ENCODE measurements at places on chromosomes 12 and 14.

- DNase-seq, result no peak
Measured at GRCh38 chr12:121804417-121805111, 755 bp downstream of the SETD1B start.

- DNase-seq, result no peak
Measured at GRCh38 chr14:22185789-22186188, 403.2 kb downstream of the DAD1 start.

DNA sequence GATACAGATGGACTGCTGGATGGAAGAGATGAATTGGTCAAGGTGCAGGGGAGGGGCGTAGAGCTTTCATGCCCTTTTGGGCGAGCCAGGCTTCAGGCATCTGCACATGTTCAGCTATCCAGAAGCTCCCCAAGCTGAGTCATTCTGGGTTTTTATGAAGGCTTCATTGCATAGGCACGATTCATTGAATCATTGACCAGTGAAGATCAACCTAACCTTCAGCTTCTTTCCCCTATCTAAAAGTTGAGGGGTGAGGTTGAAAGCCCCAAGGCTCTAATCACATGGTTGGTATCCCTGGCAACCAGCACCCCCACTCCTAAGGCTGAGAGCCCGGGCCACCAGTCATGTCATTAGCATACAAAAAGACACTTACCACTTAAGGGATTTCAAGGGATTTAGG lies 36.3 kb downstream of the RPS29 start:
- no peak for DNase-seq

GRCh38 chr14:24990050-24990449 lies 59.9 kb downstream of the STXBP6 start:
- no peak for DNase-seq

DNA sequence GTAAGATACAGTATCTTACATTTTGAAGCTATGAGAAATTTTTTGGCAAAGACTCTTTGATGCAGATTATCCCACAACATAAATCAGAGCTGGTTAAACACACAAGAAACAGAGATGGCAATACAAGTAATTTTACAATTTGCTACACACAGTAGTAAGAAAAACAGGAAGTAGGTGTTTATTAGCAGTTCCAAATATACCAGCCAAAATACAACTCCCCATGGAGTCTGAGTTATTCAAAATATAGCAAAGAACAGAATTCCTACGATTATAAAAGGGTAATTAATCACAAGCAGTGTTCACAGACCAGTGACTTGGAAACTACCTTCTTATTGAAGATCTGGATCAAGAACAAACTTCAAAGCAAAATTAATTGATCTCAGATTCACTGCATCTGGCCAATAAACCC lies 83.9 kb downstream of the BMP4 start:
- DNase-seq, result no peak

GRCh38 chr12:101891462-101891971 lies 14.1 kb downstream of the DRAM1 start:
- no peak for DNase-seq

- DNase-seq, result no peak
Measured at GRCh38 chr12:131833896-131834641, 5.9 kb downstream of the MMP17 start.

DNA sequence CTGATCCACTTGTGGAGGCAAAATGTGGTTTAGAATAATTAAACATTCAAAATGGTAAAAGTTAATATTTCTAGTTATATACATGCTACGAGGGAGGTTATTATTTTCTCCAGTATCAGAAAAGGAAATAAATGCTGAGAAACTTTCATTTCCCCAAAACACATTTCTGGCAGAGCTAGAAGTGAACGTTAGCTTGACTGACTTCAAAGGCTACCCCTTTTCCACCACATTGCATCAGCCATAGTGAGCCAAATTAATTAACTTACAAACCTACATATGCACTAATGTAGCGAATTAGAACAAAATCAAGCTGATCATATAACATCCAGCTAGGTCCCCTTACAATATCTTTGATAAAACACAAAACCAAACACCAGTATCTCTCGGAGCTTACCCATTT lies 49.3 kb upstream of the RERGL start:
- no peak for DNase-seq

- DNase-seq, result no peak
Measured at GRCh38 chr12:124039276-124039675, 66.3 kb downstream of the ZNF664 start.

GRCh38 chr12:89932954-89933353 lies 224.3 kb upstream of the ATP2B1 start:
- no peak for DNase-seq

GRCh38 chr12:45959025-45959424 lies 31.3 kb downstream of the SCAF11 start:
- DNase-seq, result no peak

DNA sequence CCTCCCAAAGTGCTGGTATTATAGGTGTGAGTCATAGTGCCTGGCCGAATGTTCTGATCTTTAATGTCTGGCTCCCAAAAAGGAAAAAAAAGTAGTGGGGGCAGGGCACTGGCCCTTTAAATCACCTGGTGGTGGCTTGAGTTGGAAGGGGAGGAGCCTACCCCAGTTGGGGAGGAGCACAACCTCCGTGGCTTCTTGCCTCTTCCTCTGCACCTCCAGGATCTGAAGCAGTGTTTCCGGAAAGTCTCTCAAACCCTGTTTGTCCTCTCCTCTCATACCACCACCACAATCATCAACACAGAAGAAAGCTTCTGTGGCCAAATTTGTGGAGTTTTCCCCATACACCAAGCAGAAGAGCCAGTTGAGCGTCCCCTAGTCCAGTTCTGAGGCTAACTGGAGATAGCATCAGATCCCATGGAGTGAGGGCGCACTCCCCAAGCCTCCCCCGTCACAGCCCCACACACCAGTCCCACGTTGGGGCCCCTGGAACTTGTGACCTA lies 24.3 kb upstream of the RCOR1 start:
- DNase-seq, result peak; percentile 39

GRCh38 chr12:80708975-80709328 lies 1.5 kb downstream of the MYF6 start:
- DNase-seq, result no peak

- DNase-seq, result no peak
Measured at GRCh38 chr12:30880061-30880460, 46.5 kb upstream of the TSPAN11 start.

- DNase-seq, result no peak
Measured at GRCh38 chr14:101833045-101833444, 71.5 kb downstream of the PPP2R5C start.

DNA sequence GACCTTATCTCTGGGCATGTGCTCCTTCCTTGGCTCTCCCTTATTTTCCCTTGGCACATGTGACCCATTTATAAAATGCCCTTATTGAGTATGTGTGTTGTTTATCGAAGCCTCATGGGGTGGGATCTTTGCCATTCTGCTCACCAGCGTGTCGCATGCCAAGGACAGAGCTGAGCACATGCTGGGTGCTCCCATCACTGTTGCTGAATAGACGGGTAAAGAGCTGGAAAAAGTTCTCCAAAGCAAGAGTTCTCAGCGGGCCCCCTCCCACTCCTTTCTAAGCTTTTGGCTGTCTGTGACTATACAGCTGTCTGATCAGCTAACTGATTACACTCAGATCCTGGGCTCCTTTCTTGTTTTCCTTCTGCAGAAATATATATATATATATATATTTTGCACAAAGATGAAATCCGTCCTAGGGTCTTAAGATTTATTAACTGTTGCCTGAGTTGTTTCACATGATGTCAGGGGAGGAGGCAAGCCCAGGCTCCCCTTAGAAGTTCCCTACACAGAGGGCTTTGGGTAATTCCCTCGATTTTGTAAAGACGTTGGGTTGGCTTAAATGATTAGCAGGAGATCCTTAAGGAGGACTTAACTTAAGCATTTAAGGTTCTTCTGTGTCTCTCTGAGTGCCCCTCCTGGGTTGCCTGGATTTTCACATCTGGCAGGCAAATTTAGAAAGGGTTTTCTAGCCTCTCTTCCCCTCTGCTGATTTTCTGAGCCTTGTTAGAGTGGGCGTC lies 71.6 kb downstream of the TMEM132C start:
- no peak for DNase-seq

GRCh38 chr12:108704527-108704926 lies 26.8 kb downstream of the CORO1C start:
- no peak for DNase-seq

Measured in stimulated activated CD8-positive, alpha-beta memory T cell treated with anti-CD3 and anti-CD28 coated beads, Interleukin-7, amount 100 ng/mL, for 4 hours (primary cell).